ENCODE measurements at places on chromosomes 1 and 21.

- DNase-seq: no peak
Measured at GRCh38 chr1:235683653-235684052, 34.1 kb upstream of the GNG4 start.

DNA sequence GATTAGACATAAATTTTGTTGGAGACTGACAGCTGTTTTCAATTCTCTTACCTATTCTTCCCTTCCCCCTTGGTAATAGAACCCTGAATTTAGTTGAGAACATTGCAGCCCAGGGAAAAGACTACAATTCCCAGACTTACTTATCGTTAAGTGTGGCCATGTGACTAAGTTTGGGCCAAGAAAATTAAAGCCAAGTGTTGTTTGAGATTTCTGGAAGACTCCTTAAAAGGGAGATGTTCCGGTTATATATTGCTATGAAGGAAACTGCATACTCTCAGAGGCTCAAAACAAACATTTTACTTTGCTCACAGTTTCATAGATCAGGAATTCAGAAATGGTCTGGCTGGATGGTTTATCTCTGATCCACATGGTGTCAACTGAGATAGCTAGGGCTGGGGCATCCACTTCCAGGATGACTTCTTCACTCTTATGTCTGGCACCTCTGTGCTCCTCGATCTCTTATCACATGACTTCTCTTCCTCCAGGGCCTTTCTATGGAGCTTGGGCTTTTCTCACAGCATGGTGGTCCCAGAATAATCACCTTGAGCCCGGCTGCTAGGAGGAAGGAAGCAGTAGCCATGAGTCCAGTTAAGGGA, 22.4 kb upstream of the CD34 start:
- DNase-seq: no peak

DNA sequence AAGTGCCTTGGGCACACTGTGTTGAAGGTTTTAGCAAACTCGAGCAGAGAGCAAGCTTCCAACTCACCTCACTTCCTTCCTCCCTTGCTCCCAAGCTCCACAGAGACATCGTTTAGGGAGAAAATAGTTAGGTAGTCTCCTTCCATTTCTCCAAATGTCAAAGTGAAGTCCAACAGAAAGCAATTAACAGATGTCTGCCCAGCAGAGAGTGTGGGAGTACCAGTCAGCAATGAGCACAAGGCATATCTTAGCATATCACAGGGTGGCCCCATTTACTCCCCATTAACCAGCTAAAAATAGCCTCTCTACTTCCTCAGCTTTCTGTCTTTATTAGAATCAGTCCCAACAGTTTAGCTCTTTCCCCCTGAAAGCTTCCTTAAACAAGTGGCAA, 334.2 kb upstream of the CAMK1G start:
- DNase-seq: no peak

- no peak for DNase-seq
Measured at GRCh38 chr1:33282791-33283190, 26.5 kb downstream of the ZNF362 start.

GRCh38 chr1:204826970-204827369, 43.7 kb upstream of the NFASC start:
- no peak for DNase-seq
